ENCODE measurements at places on chromosomes 5 and 9.

- peak; percentile 43 for DNase-seq
Observed at GRCh38 chr9:77896938-77897667, 134.5 kb downstream of the GNAQ start.

DNA sequence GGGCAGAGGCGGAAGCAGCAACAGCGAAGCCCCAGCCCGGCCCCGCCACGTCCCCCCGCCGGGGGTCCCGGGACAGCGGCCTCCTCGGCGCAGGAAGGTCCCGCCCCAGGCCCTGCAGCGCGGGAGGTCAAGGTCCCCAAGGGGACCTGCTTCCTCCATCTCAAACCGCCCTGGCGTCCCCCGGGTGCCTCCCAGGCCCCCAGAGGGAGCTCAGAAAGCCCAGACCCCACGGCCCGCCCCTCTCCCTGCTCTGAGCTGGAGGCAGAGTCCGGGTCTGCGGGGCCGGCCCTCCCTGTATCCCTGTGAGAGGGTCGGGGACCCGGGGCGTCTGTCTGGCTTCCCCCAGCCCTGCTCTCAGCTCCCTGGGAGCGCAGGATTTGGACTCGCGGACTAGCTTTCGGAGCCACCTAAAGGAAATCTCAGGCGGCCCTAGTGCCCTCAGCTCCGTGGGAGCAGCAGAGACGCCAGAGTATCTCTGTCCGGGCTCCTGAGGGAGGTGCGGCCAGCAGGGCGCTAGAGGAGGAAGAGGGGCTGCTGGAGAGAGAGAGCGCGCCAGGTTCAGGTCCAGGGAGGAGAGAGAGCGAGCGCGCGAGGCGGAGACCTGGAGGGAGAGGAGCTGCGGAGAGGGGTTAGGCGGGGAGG, 30.7 kb downstream of the EXOC3 start:
- no peak for DNase-seq

GRCh38 chr5:176610435-176610773, 448 bp upstream of the GPRIN1 start:
- DNase-seq = no peak

DNA sequence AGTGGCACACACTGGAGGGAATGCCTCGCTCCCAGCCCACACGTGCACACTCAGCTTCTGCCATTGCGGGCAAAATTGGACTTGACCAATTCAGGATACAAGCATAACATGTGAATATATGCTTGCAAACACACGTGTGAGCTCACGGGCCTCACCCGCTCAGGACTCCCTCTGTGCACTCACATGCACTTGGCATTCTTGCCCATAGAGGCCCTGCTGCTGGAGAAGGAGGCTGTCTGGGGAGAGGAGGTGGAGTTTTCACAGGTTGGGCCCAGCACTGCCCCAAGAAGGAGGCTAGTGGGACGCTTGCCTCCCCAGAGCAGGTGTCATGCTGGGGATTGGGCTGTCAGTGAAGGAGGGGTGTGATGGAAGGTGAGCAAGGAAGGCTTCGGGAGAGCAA, 1.7 kb downstream of the MYMK start:
- no peak for DNase-seq

GRCh38 chr9:19379697-19380046, 364 bp downstream of the RPS6 start:
- no peak for DNase-seq

- no peak for DNase-seq
Observed at GRCh38 chr5:40334242-40334635, 345.5 kb upstream of the PTGER4 start.

DNA sequence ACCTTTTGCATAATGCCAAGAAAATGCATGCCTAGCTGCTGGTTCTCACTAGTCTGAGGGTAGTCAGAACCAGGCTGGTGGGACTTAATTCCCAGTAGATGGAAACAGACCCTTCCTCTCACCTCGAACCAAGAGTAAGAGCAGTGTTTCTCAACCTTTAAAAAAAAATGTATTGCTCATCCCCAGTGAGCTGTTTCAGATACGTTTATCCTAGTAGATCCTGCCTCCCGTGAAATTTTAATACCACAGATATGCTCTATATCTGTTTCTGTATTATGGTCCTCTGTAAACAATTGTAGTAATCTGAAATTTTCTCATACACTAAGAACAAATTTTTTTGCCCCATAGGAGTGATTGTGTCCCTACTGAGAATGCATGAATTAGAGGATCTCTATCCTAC, 86.2 kb downstream of the TEK start:
- no peak for DNase-seq

GRCh38 chr5:32805971-32806638, 95.0 kb downstream of the NPR3 start:
- DNase-seq = no peak
